Activated naive CD4-positive, alpha-beta T cell (primary cell): ENCODE measurements at places on chromosomes 11 and 22.

DNA sequence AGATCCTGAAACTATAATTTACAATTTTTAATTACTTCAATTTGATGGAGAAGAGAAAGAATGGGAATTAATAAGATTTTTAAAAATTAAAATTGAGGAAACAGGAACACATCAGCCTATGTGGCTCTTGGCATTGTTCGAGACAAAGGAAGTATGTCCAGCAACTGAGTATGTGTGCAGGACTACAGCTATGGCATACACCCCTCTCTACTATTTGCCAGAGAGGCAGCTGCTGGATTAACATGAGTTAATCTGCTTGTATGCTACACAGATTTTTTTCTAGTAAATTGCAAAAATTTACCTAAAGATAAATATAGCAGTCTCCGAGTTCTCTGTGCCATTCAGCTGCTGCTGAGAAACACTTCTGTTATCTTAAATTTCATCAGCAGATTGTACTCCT lies 70.6 kb downstream of the PHF21A start:
- no peak for DNase-seq

GRCh38 chr22:37632174-37633088 lies 7.0 kb upstream of the SH3BP1 start:
- no peak for DNase-seq

GRCh38 chr11:34266090-34266912 lies 91.5 kb downstream of the ABTB2 start:
- DNase-seq = no peak

DNA sequence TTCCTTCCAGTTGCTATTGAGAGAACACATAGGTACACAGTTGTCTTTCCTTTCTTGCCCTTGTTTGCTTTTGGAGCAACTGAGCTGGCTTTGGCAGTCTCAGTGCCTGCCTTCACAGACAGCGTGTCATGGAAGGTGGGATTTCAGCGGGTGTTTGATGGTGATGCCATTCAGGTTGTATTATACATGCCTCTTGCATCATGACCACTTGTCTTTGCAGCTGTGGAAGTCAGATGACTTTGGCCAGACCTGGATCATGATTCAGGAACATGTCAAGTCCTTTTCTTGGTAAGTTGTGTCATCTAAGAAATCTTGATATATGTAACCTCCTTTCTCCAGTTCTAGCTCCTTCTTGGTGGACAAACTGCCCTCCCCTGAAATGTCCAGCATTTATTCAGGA lies 37.1 kb upstream of the SORL1-AS1 start:
- no peak for DNase-seq

DNA sequence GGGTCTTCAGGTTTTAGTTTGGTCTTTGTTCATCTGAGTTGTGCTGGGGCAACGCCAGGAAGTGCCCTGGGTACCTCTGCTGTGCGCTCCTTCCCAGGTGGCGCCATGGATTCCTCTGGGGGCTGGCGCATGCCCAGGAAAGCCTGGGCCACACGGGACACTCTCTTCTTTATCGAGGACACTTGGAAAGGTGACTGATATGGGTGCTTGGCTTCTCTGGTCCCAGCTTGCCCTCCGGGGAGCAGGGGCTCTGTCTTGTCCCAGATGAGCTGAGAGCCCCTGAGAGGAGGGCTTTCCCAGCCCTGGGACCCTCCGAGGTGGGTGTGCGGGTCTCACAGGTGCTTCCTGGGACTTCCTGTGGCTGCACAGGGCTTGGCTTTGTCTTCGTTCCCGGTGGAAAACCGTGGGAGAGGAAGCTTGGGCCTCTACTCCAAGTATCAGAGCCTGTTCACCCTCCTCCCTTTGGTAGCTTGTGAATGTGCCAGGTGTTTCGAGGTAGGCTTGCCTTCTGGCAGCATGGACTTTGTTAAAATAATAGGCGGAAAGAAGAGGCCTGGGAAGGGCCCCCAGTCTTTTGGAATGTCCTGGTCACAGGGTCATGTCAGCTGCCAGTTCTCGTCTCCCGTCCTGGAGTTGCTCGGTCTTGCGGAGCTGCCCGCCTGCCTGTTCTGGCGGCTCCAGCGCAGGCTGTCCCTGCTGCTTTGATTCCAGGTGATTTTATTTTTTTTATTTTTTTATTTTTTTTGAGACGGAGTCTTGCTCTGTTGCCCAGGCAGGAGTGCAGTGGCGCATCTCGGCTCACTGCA lies 10.1 kb upstream of the NEAT1 start:
- no peak for DNase-seq

- DNase-seq = no peak
These were observed 203.7 kb downstream of the MN1 start for GRCh38 chr22:27597703-27598444.

- no peak for DNase-seq
These were observed 642.2 kb downstream of the BRD1 start for GRCh38 chr22:49185312-49185969.

DNA sequence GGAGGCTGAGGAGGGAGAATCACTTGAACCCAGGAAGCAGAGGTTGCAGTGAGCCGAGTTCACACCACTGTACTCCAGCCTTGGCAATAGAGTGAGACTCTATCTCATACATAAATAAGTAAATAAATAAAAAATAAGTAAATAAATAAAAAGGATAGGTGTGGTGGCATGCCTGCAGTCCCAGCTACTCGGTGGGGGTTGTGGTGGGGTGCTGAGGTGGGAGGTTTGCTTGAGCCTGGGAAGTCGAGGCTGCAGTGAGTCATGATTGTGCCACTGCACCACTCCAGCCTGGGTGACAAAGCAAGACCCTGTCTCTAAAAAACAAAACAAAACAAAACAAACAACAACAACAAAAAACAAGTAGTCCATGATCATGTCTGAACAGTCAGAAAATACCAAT lies 3.1 kb downstream of the LARGE2 start:
- no peak for DNase-seq

GRCh38 chr22:50270666-50271394 lies 650 bp upstream of the MAPK11 start:
- no peak for DNase-seq

- DNase-seq = no peak
These were observed 378.4 kb downstream of the DDX10 start for GRCh38 chr11:109043315-109043714.

DNA sequence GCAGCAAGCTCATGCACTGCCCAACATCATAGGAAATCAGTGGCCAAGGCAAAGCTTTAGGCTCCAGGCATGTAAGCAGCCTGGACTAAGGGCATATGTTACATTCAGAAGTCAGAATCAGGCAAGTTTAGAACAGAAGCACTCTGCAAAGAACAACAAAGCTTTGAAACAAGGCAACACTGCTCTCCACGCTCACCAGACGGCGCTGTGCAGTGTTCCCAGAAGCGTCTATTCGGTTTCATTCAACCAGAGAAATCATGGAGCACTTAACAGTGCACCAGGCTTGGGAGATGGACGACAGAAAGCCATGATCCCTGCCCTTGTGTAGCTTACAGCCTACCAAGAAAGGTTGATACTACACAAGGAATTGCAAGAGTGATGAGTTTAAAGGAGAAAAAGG lies 555.8 kb downstream of the BUD13 start:
- no peak for DNase-seq

- no peak for DNase-seq
These were observed 63.3 kb downstream of the ADAMTS15 start for GRCh38 chr11:130511765-130512164.

DNA sequence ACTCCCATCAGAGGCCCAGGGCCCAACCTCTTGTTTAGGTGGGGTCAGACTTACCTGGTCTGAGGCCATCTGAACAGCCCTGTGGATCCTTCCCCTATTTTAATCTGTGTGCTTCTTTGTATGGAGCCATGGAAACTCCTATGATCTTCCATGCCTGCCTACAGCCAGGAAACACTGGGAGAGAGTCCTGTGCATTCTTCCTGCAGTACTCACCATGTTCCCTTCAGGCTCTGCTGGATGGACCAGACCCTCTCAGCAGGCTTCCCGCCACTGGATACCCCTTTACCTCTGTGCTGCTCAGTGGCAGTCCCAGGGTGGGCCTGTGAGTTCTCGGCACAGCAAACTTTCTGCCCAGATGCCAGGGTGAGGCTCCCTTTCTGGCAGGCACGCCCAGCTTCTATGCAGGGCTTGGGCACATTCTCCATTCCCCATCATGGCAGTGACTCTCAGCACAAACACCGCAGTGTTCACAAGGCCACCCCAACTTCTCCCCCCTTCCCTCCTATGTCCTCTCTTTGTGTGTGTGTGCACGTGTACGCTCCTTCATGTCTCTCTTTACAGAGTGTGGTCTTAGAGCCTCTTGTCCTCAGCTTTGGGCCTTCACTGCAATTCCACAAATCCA lies 34.8 kb downstream of the NEU3 start:
- DNase-seq = no peak

DNA sequence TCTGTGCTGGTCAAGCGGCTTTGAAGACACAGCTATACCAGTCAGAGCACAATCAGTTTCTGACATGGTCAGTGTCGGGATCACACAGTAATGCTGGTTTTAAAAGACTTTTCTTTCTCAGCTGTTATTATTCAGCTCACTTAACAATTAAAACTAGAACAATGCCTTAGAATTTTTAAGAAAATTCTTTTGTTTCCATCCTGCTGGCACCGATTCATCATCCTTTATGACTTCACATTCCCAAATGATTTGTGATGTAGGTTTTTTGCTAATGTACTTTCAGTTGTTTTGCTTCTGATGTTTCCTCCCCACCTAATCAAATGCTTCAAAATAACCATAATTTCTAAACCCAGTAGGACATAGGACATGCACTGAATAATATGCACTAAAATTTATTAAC lies 34.5 kb upstream of the OLFML1 start:
- DNase-seq = no peak

GRCh38 chr11:58275002-58275401 lies 6.9 kb upstream of the OR10W1 start:
- no peak for DNase-seq

- no peak for DNase-seq
These were observed 815.9 kb downstream of the KCNA4 start for GRCh38 chr11:29200791-29201562.

DNA sequence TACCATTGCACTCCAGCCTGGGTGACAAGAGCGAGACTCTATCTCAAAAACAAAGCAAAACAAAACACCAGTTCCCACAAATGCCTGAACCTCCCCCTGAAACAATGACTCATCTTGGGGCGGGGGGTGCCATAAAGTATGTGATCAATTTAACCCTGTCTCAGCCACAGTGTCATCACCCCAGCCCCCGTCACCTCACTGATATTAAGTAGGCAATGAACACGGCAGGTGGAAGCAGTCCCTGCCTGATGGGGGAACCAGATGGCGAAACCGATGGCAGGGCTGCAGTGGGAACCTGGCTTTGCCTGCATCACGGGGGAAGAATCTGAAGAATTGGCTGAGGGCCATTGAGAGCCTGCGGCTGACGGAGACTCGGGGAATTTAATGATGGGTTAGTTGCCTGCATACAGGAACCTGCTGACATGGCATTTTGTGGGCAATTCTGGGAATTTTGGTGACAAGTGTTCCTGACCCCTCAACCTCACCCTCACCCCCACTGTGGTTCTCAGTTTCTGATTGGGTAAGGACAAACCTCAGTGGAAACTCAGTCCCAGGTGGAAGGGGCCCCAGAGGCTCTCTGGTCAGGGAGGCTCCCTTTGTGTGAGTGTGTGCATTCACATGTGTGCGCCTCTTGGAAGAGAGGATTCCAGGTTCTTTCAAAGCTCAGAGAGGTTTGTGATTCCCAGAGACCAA lies 39.1 kb upstream of the SHISAL1 start:
- no peak for DNase-seq

- DNase-seq = no peak
These were observed 515 bp downstream of the BACE1 start for GRCh38 chr11:117315285-117316196.

GRCh38 chr11:14454861-14455632 lies 44.6 kb downstream of the COPB1 start:
- no peak for DNase-seq

- DNase-seq = no peak
These were observed 2.8 kb downstream of the TSPAN32 start for GRCh38 chr11:2304506-2305139.
